SK-MEL-5 (cell line): ENCODE measurements at places on chromosomes 7 and 10. TPM values are rescaled to one million over a fixed set of nuclear protein-coding genes. Genes with fewer than 3 reads are reported as not detected.

DNA sequence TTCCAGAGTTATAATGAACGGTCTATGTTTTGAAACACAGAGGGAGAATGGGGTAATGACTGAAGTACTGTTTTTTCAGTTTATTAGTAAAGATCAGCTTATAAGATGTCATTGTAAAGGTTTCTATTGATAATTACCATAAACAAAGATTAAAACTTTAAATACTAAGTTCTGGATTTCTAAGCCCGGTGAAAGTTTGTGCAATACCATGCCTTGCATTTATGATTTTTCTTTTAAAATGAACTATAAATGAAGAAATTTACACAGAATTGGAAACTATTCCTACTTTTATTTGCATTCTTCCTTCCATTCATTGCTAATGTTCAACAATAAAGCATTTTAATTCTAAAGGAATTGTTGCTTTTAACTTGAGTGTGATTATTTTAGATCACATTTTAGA lies 4.9 kb downstream of the MEOX2 start:
- DNase-seq = no peak

DNA sequence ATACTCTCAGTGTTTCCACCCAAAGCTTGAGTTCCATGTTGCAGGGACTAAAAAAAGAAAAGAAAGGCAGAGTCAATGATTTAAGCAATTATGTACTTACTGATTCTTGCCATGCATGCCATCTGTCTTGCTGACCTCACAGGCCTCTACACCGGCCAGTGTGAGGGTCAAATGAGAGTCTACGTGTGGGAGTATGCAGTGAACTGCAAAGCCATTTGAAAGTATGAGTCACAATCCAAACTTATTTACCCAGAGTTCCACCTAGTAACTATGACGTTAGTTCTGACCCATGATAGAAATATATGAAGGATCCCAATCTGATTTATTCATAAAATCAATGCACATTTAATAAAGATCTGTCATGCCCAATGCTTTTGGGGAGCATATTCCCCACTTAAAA lies 26.5 kb downstream of the PDE1C start:
- peak; percentile 32 for DNase-seq

- peak; percentile 84 for DNase-seq
Measured at GRCh38 chr7:27784399-27785053, 44.6 kb downstream of the TAX1BP1 start.

GRCh38 chr10:99470327-99470726 lies 39.9 kb upstream of the GOT1 start:
- DNase-seq = no peak

DNA sequence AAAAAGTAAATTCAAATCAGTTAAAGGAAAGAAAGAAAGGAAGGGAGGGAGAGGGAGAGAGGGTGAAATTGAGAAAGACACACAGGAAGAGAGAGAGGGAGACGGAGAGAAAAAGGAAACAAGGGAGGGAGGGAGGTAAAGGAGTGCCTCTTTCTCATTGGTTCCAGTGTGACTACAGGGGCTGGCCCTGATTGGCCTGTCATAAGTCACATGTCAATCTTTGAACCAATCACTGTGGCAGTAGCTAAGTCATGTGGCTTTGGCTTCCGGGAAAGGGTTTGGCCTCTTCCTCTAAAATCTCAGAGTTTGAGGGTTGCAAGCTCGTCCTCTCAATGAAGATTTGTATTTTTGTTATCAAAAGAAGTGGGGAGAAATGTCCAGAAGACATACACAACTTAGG lies 150.2 kb downstream of the RAB11FIP2 start:
- peak; percentile 6 for DNase-seq

DNA sequence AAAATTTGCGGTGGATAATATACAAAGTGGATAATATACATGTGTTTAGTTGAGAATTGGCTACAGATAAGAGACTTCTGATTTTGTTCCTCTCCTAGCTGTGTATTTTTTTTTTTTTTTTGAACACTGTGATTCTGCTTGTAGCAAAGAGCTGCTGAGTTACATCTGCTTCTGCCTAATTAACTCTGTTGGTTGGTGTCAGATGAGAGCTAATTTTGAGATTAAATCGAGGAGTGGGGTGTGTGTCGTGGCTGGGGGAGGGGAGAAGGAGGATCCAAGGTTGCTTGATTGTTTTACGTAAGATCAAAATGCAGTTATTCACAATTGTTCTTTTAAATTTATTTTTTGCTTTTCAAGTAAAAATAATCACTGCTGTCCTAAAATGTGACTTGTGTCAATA lies 11.3 kb downstream of the KAT6B start:
- no peak for DNase-seq

GRCh38 chr10:95295031-95295755 lies 4.4 kb upstream of the PDLIM1 start:
- no peak for DNase-seq

DNA sequence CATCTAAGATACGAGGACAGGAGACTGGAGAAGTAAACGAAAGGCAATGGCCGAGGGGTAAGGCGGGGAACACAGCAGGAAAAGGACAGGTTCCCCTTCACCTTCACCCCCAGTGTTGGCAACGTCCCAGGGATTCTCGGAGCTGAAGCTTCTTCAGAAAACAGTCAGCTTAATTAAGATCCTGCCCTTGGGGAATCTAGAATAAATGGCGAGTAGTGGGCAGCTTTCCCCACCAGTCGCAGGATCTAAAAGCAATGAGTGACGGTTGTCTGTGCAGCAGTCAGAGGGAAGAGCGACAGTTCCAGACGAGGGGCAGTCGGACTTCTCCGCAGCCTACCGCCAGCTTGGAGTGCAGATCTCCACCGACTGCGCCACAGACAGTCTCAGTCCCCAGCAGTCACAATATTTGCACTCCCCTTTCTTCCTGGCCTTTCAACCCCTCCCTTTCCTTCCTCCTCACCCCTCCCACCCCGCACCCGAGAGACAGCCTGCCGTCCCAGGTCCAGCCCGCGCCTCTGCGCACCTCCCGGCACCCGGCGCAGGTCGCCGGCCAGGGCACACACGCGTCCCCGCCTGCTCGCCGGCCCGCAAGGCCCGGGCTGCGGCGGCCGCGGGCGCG lies 10.9 kb upstream of the SP8 start:
- DNase-seq = peak; percentile 69

- DNase-seq = no peak
Measured at GRCh38 chr7:120052884-120053382, 220.0 kb upstream of the KCND2 start.

- DNase-seq = peak; percentile 78
Measured at GRCh38 chr7:48424731-48425130, 253.5 kb downstream of the ABCA13 start.

DNA sequence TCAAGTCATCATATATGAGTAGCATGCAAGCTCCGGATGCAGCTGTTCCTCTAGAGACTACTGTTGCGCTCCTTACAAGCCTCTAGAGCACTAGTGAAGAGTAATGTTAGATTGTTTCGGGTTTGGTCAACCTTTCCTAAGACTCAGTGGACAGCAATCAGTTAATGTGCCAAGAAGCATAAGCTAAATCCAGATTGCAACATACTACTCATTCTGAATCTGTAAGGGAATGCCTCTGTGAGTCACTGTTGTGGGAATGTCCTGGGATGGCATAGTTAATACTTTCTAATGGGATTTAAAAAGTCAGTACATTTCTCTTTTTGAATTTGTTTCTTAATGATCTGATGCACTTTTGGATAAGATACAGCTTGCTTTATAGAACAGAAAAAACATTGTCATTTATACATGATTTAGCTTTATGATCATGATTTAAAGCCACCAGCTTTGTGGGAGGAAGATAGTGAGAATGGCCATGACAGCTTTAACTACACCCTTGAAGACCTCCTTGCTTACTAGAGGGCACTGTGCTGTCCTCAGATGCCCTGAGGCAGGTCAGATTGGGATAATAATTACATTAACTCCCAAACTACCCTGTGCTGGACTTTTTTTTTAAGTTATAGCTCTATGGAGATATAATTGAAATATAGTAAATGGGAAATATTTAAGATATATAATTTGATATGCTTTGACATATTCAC lies 138.4 kb downstream of the SDK1 start:
- DNase-seq = no peak

DNA sequence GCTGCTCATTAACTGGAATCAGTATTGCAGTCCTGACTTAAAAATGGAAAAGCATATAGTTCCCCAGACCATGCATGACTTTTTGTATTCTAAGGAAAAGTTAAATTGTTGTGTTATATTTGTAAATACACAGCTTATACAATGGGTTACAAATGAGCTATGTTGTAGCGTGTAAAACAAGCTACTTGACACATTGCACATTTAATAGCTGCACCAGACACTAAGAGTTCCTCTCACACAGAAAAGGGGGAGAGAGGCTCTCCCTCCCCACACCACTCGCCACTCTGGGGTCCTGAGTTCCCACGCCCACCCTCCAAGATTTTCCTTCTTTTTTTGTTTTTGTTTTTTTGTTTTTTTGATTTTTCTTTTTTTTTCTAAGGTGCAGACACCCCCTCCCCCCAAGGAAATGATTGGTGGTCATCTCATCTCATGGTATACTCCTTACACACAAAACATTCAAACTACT lies 6.3 kb downstream of the KLF6 start:
- peak; percentile 5 for DNase-seq

- DNase-seq = no peak
Measured at GRCh38 chr7:27164367-27165088, 809 bp downstream of the HOXA9 start.

- no peak for DNase-seq
Measured at GRCh38 chr7:8499128-8499527, 65.7 kb downstream of the NXPH1 start.

DNA sequence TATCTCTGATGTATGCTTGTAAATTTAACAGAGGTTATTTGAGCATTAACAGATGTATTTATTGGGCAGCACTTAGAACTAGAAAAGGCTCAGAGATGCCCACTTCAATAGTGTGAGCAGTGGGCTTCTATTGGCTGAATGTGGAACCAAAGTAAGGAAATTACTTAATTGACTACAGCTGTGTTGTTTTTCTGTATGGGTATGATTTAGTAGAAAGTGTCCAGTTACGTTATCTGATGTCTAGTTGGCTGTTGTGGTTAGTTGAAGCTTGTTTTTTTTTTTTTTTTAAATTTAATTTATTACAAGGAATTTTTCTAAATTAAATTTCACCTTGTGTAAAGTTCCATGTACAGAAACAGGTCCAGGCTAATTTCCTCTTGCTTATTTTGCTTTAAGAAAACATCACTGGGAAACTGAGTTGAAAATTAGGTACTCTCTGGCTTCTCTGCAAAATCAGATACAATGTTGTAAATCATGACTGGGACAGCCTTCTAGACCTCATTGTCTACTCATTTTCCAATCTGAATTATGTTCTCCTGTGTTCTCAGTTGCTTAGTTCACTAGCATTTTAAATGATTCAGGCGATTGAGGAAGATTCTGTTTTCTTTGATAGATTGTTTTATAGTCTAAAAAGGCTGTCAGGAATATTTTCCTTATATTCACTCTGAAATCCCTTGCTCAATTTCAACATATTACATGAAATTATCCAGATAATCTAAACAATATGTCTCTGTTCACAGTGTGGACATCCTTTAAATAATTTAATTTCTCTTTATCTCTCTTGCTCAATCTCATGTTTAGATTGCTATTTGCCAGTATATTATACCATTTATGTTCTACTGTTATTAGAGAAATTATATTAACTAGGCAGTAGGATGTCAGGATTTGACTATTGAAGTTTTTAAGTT lies 53.0 kb downstream of the PHF14 start:
- DNase-seq = no peak

- no peak for DNase-seq
Measured at GRCh38 chr7:1678081-1678543, 8.0 kb downstream of the ELFN1 start.

DNA sequence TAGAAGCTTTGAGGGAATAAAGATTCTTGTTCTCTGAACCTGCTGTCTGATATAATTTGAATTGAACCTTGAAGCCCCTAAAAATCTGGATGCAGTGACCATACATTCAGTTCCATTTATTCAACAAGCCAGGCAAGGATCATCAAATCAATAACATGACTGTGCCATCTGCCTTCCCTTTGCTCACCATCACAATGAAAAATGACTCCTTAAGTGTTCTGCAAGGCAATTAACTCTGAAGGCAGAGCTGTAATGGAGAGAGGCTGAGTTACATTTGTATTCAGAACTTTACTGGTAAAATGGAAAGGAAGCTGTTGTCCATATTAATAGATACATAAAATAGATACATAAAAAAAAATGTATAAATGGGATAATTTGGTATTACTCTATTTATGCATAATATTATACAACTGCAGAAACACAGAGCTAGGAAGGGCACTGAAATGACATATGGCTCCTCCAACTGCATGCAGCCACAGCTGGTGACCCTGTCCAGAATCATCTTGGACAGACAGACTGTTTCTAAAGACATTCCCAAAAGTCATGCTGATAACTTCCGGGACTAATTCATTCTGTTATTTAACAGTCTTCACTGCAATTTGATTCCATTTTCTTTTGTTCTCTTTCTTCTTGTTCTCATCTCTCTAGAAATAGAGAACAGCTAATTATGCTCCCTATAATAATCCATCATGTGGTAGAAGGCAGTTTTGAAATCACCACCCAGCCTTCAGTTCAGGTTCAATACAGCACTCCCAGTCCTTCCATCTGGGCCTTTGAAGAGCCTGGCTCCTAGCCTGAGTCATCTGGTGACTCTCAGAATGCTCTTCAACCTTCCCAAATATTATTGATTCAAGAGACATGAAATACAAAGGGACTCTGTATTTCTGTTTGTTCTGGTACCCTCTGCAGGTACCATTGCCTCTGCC lies 412.6 kb downstream of the GFRA1 start:
- DNase-seq = no peak

- DNase-seq = no peak
Measured at GRCh38 chr7:129522088-129522970, 20.0 kb downstream of the SMKR1 start.

DNA sequence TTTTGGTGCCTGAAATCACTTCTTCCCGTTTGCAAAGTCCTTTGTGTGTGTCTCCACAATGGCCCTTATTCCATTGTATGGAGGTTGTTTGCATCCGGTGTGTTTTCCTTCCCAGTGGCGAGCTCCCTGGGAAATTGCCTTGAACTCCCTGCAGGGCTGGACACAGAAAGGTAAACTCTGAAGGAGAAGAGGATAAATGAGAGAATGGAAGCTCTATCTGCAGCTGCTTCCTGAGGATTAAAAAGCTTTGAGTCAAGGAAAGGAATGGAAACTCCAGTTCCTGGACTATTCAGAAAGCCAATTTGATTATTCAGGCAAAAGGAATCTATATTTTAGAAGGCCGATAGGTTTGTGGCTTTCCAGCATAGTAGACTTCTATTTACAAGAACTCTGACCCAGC lies 4.4 kb upstream of the GRK5 start:
- no peak for DNase-seq

Gene SPAM1
- total RNA-seq = not detected in 2 replicates

Gene TBX20
- 2.5 and 2.8 TPM in 2 replicates for total RNA-seq

Gene BMPER
- 0.05 TPM in 1 of 2 replicates, not detected in the other for total RNA-seq

Gene JAZF1
- total RNA-seq = 15.3 and 19.2 TPM in 2 replicates

Gene CEP55
- 30.1 and 30.3 TPM in 2 replicates for total RNA-seq

Gene CPA2
- not detected in 2 replicates for total RNA-seq

Gene ADIRF
- total RNA-seq = not detected in 2 replicates

Gene FAM20C
- total RNA-seq = not detected in 2 replicates

Gene GPR22
- total RNA-seq = not detected in 2 replicates

Gene GNG11
- 35.8 and 40.3 TPM in 2 replicates for total RNA-seq
